ENCODE measurements at places on chromosomes 12 and 14.

DNA sequence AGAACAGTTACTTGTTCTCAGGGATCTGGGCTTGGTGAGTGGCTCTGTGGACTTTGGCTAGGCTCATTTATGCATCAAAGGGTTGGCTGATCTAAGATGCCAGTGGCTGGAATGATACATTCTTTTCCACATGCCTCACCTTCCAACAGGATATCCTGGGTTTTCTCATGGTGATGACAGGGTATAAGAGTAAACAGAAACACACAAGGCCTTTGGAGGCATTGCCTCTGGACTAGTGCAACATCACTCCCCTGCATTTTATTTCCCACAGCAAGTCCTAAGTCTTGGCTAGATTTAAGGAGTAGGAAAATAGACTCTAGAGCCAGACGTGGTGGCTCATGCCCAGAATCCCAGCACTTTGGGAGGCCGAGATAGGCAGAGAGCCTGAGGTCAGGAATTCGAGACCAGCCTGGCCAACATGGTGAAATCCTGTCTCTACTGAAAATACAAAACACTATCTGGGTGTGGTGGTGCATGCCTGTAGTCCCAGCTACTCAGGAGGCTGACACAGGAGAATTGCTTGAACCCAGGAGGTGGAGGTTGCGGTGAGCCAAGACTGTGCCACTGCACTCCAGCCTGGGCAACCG lies 47.9 kb downstream of the RPH3A start:
- no peak for DNase-seq

DNA sequence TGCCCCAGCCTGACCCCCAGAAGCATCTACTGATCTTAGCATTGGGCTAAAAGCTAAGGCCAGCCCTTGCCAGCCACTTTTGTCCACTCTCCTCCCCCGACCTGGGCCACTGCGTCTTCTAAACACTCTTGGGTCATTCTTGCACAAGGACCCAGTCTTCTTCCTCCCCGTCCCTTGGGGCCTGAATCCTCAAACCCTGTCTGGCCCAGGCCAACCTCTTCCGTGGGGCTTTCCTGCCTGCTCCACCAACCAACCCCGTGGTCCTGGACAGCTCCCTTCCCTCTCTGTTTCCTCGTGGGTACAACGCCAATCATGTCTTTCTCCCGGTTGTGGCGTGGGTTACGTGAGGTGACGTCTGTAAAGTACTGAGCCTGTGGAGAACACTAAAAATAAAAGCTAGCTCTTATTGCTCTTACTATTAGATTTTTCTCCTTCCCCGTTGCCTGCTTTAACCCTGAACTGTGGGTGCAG lies 21.5 kb downstream of the FAM222A start:
- no peak for DNase-seq

- no peak for DNase-seq
Measured at GRCh38 chr12:109018296-109018695, 2.6 kb downstream of the SVOP start.

- DNase-seq, result no peak
Measured at GRCh38 chr12:114943601-114944000, 259.6 kb upstream of the TBX3 start.

DNA sequence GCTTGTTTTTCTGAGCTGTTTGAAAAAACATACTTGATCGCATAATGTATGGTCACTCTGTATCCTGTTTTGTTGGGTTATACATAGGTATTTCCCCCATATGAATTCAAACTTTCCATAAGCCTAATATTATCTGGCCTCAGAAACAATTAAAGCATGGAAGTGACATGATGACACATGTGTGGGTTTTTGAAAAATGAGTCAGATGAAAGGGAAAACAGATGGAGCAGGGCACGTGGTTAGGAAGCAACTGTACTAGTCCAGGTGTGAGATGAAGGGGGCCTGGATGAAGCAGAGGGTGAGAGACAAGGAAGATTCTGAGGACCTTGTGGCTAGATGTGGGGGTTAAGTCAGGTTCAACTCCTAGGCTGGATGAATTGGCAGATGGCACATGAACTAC lies 92.7 kb upstream of the DNM1L start:
- no peak for DNase-seq

- no peak for DNase-seq
Measured at GRCh38 chr12:105887131-105887530, 251.6 kb downstream of the NUAK1 start.

- DNase-seq, result no peak
Measured at GRCh38 chr14:68211421-68211820, 391.8 kb downstream of the RAD51B start.

GRCh38 chr14:89332031-89332430 lies 85.0 kb downstream of the FOXN3 start:
- no peak for DNase-seq

GRCh38 chr14:41072776-41073175 lies 533.9 kb upstream of the LRFN5 start:
- DNase-seq, result no peak

DNA sequence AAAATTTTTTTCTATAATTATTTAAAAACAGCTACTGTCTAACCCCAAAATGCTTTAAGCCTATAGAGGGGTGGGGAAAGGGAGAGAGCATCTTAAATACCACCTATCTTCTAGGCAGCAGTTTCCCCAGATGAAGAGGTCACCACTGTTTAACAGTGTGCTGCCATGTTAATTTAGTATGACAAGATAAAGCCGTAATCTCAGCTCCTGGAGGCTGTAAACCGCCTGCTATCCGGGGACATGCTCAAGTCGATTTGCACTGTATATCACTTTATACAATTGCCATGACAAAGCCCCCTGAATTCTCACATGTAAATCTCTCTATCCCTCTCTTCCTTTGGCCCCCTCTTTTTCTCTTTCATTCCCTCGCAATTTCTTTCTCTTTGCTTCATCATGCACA lies 68.5 kb downstream of the SOX5 start:
- no peak for DNase-seq

DNA sequence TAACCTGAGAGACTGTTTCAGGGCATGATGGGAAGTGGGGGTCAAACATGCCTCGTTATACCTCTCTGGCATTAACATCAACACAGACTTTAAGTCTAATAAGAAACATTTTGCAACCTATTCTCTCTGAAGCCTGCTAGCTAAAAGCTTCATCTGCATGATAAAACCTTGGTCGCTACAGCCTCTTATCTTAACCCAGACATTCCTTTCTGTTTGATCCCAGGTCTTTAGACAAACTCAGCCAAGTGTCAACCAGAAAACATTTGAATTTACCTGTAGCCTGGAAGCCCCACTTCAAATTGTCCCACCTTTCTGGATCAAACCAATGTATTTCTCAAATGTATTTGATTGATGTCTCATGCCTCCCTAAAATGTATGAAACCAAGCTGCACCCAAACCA lies 9.1 kb downstream of the PPP2R3C start:
- DNase-seq, result no peak

DNA sequence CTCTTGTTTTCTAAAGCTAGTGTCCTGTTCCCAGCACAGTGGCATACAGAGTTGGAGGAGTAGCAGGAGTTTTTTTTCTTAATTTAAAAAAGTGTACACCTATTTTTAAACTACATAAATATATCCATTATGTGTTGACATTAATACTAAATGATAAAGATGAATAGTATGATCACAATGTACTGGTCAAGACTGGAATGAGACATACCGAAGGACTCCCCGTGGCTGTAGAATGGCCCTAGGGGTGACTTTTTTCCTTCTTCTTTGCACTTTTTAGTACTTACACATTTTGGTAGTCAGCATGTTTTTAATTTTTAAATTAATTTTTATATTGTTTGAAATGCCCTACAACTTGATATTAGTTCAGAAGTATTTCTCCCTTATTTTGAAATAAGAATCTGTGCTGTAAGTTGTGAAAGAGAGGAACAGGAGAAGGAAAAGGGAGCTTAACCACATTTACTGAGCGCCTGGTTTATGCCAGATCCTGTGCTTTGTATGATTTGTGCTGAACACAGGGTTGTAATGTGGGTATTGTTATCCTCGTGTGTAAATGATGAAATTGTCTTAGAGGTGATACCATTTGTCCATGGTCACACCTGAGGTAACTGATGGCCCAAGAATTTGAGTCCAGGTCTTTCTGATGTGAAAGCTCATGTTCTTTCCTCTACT lies 136.5 kb downstream of the TGFB3 start:
- no peak for DNase-seq

DNA sequence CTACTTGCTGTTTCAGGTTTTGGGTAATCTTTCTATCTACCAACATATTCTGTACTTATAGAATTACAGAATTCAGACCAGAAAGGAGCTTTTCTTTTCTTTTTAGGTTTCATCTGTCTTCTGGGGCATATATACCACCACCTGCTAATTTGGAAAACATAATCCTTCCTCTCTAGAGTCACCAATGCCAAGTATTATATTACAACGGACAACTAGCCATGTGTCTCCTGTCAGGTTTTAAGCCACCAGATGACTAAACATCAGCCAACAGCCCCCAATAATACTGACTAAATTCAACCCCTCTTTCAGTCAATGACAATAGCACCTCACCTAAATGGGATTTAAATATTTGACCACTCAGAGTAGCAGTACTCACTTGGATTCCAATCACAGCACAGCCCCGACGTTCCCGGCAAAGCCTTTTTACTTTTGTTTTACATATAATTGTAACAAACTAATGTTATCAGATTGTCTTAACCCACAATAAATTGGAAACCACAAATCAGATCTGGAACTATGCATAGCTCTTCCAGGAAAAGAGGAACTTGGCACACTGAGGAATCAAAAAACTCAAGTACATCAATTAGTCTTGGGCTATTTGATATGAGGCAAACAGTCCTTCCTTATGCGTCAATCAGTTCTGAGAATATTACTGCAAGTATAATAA lies 13.5 kb downstream of the SLC11A2 start:
- DNase-seq, result no peak
